Esophagus squamous epithelium (tissue), 5 donors: ENCODE measurements at places on chromosomes 1 and 21. TPM values are rescaled to one million over a fixed set of nuclear protein-coding genes. Genes with fewer than 3 reads are reported as not detected.
A peak's percentile ranks its signal among the peaks of the same experiment; 100 is the strongest.

- no peaks in the 10 kb centered on the region for H3K36me3 ChIP-seq
- DNase-seq = no peak
- H3K27me3 ChIP-seq = no peaks in the 10 kb centered on the region
- H3K4me1 ChIP-seq = no peaks in the 10 kb centered on the region
- no peak overlapping the region for H3K4me3 ChIP-seq
- no peak overlapping the region for H3K27ac ChIP-seq
Measured at GRCh38 chr1:96544051-96544830, 177.3 kb upstream of the PTBP2 start.

DNA sequence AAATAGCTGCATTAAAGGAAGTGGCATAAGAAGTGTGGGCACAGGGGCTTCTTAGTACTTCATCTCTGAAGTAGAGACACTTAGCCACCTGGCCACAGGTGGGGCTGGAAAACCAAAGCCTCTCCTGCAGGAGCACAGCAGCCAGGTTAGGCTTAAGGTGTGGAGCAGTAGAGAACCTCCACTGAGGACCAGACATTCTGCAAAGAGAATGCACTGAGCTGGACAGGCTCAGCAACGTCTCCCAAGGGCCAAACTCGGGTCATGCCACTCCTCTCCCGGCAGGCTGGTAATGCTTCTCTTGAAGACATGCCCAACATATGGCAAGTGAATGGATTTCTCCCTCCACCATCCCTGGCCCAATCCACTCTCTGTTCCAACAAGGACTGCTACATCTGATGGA lies 33.0 kb upstream of the LRRC38 start:
- no peak overlapping the region for H3K27ac ChIP-seq
- H3K4me3 ChIP-seq = no peak overlapping the region
- no peaks in the 10 kb centered on the region for H3K27me3 ChIP-seq
- DNase-seq = no peak

GRCh38 chr1:204725821-204726448 lies 40.4 kb upstream of the LRRN2 start:
- H3K4me1 ChIP-seq = no peaks in the 10 kb centered on the region
- no peaks in the 10 kb centered on the region for H3K36me3 ChIP-seq
- H3K27me3 ChIP-seq = peaks cover 50% of the 10 kb centered on the region
- no peak overlapping the region for H3K27ac ChIP-seq
- H3K4me3 ChIP-seq = no peak overlapping the region

DNA sequence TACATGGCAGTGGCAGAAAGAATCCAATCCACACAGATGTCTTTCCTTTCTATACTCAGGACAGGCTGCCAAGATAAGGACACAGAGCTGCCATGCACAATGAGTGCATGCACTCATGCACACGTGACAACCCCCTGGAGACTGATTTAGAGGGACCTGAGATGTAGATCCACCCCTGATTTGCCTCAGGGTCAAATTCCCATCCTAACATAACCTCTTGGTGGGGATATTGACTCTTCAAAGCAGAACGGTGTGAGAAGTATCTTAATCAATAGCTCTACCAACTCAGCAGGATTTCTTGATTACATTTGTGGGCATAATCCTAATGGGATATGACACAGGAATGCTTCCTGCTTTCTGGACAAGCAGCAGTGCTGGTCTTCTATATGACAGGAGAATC lies 125.2 kb upstream of the DSCAM start:
- no peaks in the 10 kb centered on the region for H3K27me3 ChIP-seq
- H3K27ac ChIP-seq = no peak overlapping the region
- no peaks in the 10 kb centered on the region for H3K4me1 ChIP-seq
- no peak for DNase-seq
- no peaks in the 10 kb centered on the region for H3K36me3 ChIP-seq

GRCh38 chr1:44031252-44032169 lies at the start of gene SLC6A9:
TSS of gene SLC6A9 (minus strand) at chr1:44031462. CDS start at chr1:44024277, 7,185 bp downstream.
- no peak for DNase-seq
- peak within 1 kb of the TSS; percentile 96 for H3K4me3 ChIP-seq
- peak within 1 kb of the TSS; percentile 97 for H3K27ac ChIP-seq
- H3K4me1 ChIP-seq = peaks cover 89% of the 10 kb centered on the region

- H3K36me3 ChIP-seq = no peaks in the 10 kb centered on the region
- H3K4me1 ChIP-seq = no peaks in the 10 kb centered on the region
- H3K27me3 ChIP-seq = no peaks in the 10 kb centered on the region
- DNase-seq = no peak
- H3K27ac ChIP-seq = no peak overlapping the region
Measured at GRCh38 chr1:152630596-152630995, 7.7 kb upstream of the LCE3A start.

DNA sequence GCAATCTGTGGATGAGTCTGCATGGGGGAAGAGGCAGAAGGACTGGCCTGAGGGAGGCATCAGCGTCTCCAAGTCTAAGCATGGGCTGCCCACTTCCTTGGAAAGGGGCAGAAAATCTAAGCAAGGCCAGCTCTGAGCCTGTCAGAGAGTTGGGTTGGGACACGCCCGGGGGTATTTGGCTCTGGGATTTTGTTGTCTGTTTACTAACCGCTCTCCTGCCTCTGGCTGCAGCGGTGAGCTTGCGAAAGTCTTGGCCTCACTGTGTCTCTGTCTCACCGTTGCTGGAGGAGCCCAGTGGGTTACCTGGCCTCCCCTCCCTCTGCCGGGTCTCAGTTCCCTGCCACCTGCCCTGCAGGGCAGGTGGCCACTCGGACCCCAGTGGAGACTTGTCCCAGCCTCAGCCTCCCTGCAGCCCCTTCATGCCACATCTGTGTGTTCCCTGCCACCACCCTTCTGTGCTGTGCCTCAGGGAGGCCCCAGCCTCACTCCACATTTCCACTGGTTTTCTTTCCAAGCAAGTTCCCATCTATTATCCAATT lies 33.7 kb downstream of the EDN2 start:
- no peak for DNase-seq
- H3K4me3 ChIP-seq = no peak overlapping the region
- no peaks in the 10 kb centered on the region for H3K4me1 ChIP-seq
- H3K27ac ChIP-seq = no peak overlapping the region
- H3K36me3 ChIP-seq = no peaks in the 10 kb centered on the region

GRCh38 chr1:65066419-65066765 lies 81.6 kb upstream of the AK4 start:
- no peaks in the 10 kb centered on the region for H3K36me3 ChIP-seq
- no peak for DNase-seq
- peak overlapping the region; percentile 99 for H3K27ac ChIP-seq
- H3K4me1 ChIP-seq = peaks cover 5% of the 10 kb centered on the region
- no peaks in the 10 kb centered on the region for H3K27me3 ChIP-seq

GRCh38 chr1:104125970-104126369 lies 376.3 kb downstream of the AMY1C start:
- H3K4me1 ChIP-seq = no peaks in the 10 kb centered on the region
- no peak overlapping the region for H3K27ac ChIP-seq
- DNase-seq = no peak
- no peaks in the 10 kb centered on the region for H3K27me3 ChIP-seq
- no peaks in the 10 kb centered on the region for H3K36me3 ChIP-seq

GRCh38 chr1:48470950-48471690 lies 884 bp downstream of the SPATA6 start:
- no peaks in the 10 kb centered on the region for H3K27me3 ChIP-seq
- DNase-seq = no peak
- H3K36me3 ChIP-seq = no peaks in the 10 kb centered on the region
- peaks cover 32% of the 10 kb centered on the region for H3K4me1 ChIP-seq
- H3K27ac ChIP-seq = peak overlapping the region; percentile 95

DNA sequence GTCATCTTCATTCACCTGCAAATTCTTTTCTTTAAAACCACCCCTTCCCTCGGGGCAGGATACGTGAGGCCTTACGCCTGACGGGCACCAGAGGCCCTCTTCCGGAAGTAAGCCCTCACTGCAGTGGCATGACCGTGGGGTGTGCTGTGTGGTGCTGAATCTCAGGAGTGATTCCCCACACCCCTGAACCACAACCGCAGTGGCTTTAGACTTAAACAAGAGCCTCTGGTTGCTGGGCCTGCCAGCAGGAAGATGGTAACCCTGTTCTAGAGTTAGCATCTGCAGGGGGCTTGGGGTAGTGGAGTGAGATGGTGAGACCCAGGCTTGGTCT lies 12.1 kb downstream of the BSND start:
- H3K4me3 ChIP-seq = no peak overlapping the region
- no peaks in the 10 kb centered on the region for H3K4me1 ChIP-seq
- H3K27me3 ChIP-seq = peaks cover 33% of the 10 kb centered on the region
- no peaks in the 10 kb centered on the region for H3K36me3 ChIP-seq
- DNase-seq = no peak

DNA sequence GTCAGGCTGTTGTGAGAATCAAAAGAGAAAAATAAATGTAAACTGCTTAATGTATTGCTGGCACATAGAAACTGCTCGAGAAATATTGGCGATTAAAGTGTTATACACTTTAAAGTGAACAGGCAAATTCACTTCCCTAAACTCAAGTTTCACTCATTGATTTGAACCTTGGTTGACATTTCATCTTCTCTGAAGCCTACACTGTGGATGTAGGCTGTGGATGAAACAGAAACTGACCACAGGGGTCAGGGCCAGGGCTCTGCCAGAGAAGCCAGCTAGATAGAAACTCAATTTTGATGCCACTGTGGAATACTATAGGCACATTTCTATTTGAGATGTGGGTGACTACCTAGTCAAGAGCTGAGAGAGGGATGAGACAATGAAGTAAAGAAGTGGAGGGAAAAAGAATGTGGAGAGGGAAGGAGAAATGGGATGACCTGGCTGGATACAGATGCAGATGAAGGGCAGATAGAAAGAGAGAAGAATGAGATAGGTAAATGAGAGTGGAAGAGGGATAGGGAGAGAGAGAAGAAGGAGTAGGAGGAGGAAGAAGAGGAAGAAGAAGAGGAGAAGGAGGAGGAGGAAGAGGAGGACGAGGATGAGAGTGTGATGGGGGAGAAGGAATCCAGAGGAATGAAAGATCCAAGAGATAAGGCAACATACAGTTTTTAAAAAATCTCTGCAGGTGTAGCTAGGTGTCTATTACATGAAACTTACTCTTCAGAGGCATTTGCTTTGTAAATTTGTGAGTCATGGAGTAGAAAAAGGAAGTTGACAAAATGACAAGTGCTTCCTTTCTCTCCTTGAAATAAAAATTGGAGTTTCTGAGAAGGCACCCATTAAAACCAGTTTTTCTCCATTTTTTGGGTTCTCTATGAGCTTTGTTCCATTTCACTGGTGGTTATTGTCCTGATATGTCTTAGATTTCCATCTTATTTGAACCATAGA lies 17.4 kb upstream of the CD1D start:
- H3K4me3 ChIP-seq = no peak overlapping the region
- no peak overlapping the region for H3K27ac ChIP-seq
- no peaks in the 10 kb centered on the region for H3K4me1 ChIP-seq
- DNase-seq = no peak

GRCh38 chr21:37459575-37459974 lies 93.0 kb downstream of the DYRK1A start:
- H3K4me1 ChIP-seq = peaks cover 100% of the 10 kb centered on the region
- no peak overlapping the region for H3K27ac ChIP-seq
- no peak for DNase-seq
- H3K4me3 ChIP-seq = no peak overlapping the region

DNA sequence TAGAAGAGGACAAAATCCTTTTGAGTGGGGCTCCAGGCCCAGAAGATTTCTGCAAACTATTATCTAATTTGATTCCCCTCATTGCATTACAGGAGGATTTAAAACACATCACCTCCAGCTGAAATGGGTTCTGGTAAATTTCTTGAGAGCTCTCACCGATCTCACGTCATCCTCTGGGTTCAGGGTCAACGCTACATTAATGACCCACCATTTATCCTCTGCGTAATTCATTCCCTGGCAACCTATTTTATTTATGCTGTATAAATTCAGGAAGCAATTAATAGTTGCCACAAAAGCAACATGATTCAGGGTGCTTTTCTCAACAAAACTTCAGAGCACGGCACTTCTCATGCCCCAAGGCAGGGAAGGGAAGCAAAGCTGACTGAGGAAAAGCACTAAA lies 38.9 kb downstream of the LMX1A start:
- peaks cover 3% of the 10 kb centered on the region for H3K27me3 ChIP-seq
- no peaks in the 10 kb centered on the region for H3K4me1 ChIP-seq
- H3K36me3 ChIP-seq = no peaks in the 10 kb centered on the region
- no peak for DNase-seq

GRCh38 chr1:156704930-156705320 lies 458 bp downstream of the CRABP2 start:
- H3K27ac ChIP-seq = peak overlapping the region; percentile 76
- peaks cover 53% of the 10 kb centered on the region for H3K27me3 ChIP-seq
- H3K4me3 ChIP-seq = peak overlapping the region; percentile 52
- H3K36me3 ChIP-seq = peaks cover 15% of the 10 kb centered on the region

DNA sequence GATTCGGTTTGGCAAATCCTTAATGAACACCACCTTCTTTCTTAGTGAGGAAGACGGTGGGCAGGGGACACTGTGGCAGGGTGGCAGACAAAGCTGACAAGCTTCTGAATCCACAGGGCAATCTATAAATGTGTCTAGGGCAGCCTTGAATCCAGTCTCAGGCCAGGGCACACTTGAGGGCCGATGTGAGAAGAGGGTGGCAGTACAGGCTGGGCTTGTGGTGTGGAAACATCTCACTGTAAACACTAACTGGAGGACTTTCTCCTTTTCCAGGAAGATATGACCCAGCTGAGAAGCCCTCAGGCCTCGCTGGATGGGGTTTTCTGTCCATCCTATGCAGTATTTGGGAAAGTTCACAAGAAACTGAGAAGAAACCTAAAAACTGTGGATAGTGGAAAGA lies 46.5 kb downstream of the PKP1 start:
- H3K4me3 ChIP-seq = no peak overlapping the region
- H3K36me3 ChIP-seq = peaks cover 15% of the 10 kb centered on the region
- peak overlapping the region; percentile 19 for H3K27ac ChIP-seq
- no peaks in the 10 kb centered on the region for H3K27me3 ChIP-seq
- H3K4me1 ChIP-seq = peaks cover 4% of the 10 kb centered on the region
- DNase-seq = no peak

DNA sequence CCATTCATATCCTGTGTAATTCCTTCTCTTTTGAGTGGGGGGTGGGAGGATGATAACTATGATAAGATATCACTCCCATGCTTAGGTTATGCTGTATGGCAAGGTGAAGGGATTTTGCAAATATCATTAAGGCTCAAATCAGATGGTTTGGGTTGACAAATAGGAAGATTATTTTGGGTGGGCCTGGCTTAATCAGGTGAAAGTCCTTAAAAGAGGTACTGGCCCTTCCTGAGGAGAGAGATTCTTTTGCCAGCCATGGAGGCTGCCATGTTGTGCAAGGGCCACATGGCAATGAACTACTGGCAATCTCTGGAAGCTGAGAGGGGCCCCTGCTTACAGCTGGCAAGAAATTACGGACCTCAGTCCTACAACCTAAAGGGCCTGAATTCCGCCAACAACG lies 174.6 kb upstream of the FOXD3 start:
- H3K27ac ChIP-seq = no peak overlapping the region
- no peak overlapping the region for H3K4me3 ChIP-seq
- DNase-seq = no peak
- H3K36me3 ChIP-seq = no peaks in the 10 kb centered on the region
- no peaks in the 10 kb centered on the region for H3K4me1 ChIP-seq

GRCh38 chr1:210754878-210755665 lies 378.9 kb downstream of the KCNH1 start:
- H3K4me1 ChIP-seq = peaks cover 38% of the 10 kb centered on the region
- no peaks in the 10 kb centered on the region for H3K27me3 ChIP-seq
- no peak overlapping the region for H3K4me3 ChIP-seq

The SPRR2G gene
- total RNA-seq = not detected

The CACNA1S gene
- total RNA-seq = not detected

The DDR2 gene
- total RNA-seq = 8.2 TPM
